Renal cortex interstitium (tissue), 15 donors: ENCODE measurements at places on chromosomes 1 and 21.

DNA sequence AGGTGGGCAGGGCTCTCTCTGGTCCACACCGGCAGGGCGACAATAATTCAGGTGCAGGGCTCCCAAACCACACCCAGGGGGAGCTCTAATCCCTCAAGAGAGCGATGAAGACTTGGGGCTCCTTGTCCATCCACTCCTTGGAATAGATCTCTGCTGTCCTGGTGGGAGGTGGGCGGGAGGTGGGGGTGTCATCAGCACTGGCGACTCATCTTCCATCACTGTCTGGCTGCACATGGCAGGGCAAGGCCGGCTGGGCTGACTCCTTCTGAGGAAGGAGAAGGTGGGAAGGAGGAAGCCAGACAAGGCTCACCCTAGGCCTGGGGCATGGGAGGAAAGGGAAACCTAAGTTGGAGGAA lies 29.3 kb downstream of the TNNT2 start:
- no peak for DNase-seq

DNA sequence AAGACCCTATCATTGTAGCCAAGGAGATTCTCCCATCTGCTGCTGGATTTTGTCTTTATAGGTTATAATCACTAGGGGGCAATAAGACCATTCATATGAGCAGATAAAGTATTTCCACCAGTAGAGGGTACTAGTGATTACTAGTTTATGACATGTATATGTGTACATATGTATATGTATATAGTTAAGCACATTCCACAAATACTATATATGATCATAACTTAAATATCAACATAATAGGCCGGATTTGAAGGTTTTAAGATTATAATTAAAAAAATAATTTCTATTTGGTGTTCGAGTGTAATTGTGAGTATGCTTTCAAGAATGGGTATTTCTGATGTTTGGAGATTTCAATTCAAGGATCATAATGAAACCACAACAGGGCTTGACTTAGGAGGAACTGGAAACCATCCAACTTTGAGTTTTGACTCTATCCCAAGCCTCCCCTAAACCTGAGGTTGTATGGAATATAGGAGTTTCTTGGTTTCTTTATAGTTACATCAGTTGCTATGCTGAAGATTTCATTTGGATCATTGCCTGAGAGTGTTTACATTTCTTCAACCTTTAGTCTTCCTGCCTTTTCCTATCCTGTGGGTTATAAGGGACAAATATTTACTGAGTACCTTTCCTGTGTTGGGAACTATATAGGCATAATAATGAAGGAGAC lies 16.9 kb downstream of the TCEANC2 start:
- DNase-seq: no peak

DNA sequence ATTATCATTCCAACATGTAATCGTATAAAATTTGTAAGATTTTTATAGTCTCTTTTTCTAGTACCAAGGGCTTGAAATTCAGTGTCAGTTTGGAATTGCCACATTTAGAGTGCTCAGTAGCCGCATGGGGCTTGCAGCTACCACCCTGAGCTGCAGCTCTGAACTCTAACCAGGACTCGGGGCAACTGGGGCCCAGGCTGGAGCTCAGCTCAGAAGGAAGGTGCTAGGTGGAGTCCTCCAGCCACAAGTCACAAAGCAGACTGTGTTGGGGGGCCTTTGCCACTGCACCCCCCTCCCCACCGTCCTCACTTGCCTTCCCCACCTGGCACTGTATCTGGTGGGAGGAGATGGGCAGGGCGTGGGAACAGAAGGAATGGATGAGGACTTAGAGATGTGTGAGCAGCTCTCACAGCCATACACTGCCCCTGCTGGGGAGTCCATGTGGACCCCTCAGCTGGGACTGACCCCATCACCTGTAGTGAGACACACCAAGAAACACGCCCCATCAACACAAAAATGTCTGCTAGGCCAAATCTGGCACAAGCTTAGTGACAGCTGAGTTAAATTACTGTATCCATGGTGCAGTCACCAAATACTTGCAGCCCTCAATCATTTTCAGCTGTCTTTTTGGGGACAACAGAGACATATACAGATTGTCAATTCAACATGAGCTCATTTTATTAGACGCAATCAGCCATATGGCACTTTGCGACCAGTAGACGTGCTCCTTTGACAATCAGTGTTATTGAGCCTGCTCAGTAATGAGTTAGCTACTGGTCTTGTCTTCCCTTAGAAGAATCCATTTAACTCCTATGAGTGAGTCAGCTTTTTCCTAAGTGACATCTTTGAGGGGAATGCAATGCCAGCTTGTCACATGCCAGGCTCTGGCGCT lies 241.7 kb upstream of the RAB4A start:
- DNase-seq: no peak

- no peak for DNase-seq
Measured at GRCh38 chr1:241979071-241979470, 19.8 kb downstream of the MAP1LC3C start.

- DNase-seq: no peak
Measured at GRCh38 chr1:35470977-35471613, 86.1 kb downstream of the KIAA0319L start.

GRCh38 chr1:52179073-52179472 lies 37.2 kb downstream of the ZFYVE9 start:
- no peak for DNase-seq

GRCh38 chr1:72000809-72001208 lies 281.5 kb downstream of the NEGR1 start:
- no peak for DNase-seq

DNA sequence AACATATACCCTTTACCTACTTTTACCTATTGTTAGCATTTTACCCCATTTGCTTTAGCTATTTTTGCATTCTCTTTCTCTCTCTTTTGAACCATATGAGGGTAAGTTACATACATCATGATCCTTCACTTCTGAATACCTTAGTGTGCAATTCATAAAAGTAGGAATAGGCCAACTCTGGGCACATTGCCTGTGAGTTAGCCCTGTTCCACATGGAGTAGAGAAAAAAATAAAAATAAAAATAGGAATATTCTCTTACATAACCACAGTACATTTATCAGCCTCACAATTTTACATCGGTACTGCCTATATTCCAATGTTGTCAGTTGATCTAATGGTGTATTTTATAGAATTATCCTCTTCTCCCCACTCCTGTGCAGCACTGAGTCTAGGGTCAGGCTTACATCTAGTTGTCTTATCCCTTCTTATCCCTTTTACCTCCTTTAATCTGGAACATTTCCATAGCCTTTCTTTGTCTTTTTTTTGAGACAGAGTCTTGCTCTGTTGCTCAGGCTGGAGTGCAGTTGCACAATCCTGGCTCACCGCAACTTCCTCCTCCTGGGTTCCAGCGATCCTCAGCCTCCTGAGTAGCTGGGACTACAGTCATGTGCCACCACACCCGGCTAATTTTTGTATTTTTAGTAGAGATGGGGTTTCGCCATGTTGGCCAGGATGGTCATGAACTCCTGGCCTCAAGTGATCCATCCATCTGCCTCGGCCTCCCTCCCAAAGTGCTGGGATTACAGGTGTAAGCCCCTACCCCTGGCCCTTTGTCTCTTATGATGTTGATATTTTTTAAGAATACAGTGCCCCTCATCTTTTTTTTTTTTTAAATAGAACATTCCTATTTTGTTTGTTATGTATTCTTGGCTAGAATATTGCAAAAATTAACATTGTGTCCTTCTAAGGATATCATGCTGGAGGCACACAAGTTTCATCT lies 11.1 kb upstream of the SLC30A1 start:
- DNase-seq: no peak

- DNase-seq: no peak
Measured at GRCh38 chr1:197961449-197961848, 44.3 kb downstream of the LHX9 start.

- no peak for DNase-seq
Measured at GRCh38 chr1:152225678-152226077, 1.7 kb upstream of the HRNR start.

GRCh38 chr1:80244372-80244771 lies 1237.8 kb upstream of the ADGRL4 start:
- DNase-seq: no peak

DNA sequence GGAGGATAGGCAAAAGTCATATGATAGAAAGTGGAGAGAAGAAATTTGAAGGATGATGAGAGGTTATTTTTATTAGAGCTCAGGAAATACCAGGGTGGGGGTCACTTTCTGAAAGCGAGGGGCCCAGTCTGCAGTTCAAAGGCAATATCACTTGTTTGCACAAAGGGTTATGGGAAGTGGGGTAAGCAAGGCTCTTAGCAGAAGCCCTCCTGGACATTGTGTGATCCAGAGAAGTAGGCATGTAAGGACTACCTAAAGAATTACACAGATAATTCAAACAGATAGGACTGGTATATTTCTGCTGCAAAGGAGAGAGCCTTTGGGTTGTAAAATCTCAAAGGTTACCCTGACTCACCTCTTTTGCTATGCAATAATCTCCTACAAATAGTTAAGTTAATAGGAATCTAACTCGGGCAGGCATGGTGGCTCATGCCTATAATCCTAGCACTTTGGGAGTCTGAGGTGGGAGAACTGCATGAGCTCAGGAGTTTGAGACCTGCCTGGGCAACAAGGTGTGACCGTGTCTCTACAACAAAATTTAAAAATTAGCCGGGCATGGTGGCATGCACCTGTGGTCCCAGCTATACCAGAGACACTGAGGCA lies 25.2 kb upstream of the PRRC2C start:
- no peak for DNase-seq

DNA sequence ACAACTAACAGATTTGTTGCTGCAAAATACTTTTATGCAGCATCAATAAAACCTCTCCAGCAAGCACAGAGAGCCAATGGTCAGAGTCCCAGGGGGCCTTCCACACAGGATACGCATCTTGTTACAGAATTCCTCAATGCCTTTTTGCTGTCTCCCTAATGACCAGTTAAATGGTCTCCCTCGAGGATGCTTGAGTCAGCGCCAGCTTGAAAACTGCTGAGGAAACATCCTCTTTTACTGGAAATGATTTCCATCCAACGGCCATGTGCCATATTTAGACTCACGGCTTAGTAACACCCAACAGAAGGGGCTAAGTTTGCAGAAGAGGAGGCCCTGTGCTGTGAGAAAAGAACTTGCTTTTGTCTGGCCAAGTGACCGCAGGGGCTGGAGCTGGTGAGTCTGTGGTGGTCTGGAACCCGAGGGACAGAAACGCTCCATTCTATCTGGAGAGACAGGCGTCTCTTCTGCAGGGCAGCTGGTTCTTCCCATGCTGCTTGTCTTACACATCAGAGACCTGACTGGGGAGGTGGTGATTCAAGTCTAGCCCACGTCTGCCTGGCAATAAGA lies 496.4 kb downstream of the SETD4 start:
- no peak for DNase-seq

GRCh38 chr1:153000294-153000693 lies 1.3 kb upstream of the SPRR3 start:
- DNase-seq: no peak

- no peak for DNase-seq
Measured at GRCh38 chr1:100767176-100767890, 47.8 kb downstream of the VCAM1 start.

DNA sequence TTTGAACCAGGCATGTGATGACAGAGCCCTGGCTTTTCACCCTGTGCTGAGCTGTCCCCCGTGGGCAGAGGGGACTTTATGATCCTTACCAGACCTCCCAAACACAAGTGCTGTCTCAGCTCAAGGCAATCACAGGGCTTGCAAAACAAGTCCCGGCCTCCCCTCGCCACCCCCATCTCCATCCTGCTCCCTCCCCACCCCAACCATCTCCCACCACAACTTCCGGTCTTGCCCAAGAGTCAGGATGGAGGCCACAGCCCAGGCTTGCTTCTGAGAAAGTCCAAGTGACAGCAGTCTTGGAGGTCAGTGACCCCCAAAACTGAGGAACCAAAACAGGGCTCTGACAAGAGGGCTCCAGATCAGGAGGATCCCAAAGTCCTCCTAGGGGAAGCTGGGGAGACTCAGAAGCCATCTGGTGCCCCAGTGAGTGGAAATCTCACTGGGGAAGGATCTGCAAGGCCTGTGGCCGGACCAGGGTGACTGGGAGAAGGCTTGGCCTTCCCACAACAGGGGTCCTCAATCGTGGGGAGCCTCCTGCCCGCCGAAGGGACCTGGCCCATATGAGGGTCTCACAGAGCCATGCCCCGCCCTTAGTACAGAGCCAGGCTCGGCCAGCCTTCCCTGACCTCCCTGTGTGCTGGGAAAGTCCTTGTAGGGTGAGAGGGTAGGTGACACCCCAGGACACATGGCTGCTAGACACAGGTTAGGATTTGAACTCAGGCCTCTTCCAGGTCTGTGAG lies 4.5 kb upstream of the SDC3 start:
- no peak for DNase-seq

- DNase-seq: no peak
Measured at GRCh38 chr1:245546875-245547274, 392.1 kb downstream of the KIF26B start.

DNA sequence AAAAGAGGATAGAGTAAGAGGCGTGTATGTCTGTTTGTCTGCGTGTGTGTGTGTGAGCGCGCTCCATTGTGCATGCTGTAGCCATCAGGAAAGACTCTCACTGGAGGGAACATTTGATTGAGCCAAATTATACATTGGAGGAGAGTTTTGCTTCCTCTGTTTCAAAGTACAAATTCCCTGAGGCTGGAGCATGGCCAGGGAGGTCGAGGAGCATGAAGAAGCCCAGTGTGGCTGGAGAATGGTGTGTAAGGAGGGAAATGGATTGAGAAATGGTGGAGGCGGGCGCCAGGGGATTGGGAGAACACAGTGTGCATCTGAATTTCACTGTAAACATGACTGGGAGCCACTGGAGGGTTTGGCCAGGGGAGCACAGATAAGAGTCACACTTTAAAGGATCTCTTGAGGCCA lies 22.1 kb upstream of the EFNA1 start:
- no peak for DNase-seq

- DNase-seq: no peak
Measured at GRCh38 chr1:178973652-178974101, 52.0 kb upstream of the FAM20B start.

GRCh38 chr1:39657923-39658485 lies 13.9 kb downstream of the NT5C1A start:
- DNase-seq: peak; percentile 57

- DNase-seq: no peak
Measured at GRCh38 chr21:16873176-16873575, 639.7 kb upstream of the CXADR start.

- no peak for DNase-seq
Measured at GRCh38 chr1:198679535-198680173, 40.8 kb downstream of the PTPRC start.

- peak; percentile 74 for DNase-seq
Measured at GRCh38 chr1:43545695-43546387, 15.2 kb downstream of the PTPRF start.

- no peak for DNase-seq
Measured at GRCh38 chr21:34029743-34030528, 43.4 kb upstream of the MRPS6 start.

- no peak for DNase-seq
Measured at GRCh38 chr1:62228883-62229187, 34.2 kb downstream of the L1TD1 start.

- no peak for DNase-seq
Measured at GRCh38 chr1:198631292-198631691, 7.5 kb upstream of the PTPRC start.

- no peak for DNase-seq
Measured at GRCh38 chr1:147292012-147292411, 49.5 kb downstream of the CHD1L start.

- DNase-seq: no peak
Measured at GRCh38 chr1:67019600-67020136, 34.3 kb downstream of the SLC35D1 start.
